ENCODE measurements at places on chromosomes 1 and 21.

DNA sequence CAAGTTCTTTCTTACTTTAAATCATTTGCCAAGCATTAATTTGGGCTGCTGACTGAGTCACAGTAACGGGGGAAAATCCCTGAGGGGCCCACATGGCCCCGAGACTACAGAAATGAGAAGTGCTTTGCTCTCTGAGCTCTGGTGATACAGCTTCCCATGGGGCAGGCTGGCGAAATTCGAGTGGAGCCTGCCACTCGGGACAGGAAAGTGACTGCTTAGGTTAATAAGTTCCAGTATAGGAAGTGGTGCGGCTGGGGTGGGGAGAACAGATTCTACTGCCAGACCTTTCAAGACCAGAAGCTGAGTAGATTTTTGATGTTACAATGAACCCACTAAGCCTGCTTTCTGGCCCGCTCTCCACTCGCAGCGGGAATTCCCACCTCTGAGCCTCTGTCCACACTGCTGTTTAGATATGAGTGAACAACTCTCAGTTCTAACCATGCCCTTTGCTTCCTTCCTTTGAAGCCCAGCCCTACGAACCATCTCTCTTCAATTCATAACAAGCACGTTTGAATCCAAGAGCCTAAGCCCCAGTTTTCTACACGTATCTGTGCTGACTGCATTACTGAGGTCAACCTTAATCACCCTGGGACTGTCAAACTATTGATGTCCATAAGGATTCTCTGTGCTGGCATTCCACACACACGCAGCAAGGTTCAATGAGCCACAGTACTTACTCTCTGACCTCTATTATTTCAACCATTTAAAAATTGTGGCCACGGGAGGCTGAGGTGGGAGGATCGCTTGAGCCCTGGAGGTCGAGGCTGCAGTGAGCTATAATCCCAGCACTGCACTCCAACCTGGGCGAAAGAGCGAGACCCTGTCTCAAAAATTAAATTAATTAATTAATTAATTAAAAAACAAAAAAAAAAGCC, 9.6 kb downstream of the ZBTB17 start:
- DNase-seq, result peak; percentile 61

GRCh38 chr1:159092036-159092760, 15.6 kb upstream of the AIM2 start:
- DNase-seq, result no peak

DNA sequence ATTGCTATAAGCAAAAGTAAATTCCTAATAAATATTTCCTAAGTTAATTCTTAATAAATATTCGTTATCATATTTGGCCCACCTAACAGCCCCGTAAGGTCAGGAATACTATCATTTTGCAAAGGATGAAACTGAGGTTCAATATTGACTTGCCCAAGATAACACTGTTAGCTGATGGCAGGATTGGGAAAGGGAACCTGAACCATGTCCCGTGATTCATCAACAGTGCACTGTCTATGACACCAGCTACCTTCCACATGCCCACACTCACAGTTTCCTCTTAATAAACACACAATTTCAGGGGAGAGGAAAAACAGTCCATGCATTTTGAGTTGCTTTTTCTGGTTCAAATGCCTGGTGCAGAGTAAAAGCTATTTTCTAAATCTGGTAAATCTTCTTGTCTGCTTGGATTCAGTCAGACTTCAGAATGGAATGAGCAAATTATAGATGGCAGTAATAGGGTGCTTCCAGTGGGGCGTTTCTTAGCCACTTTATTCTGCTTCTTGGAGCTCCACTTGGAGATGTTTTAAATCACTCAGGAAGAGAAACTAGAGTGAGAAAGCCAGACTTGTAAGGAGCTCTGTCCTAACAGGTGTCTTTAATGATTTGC, 354.6 kb downstream of the PDE4B start:
- no peak for DNase-seq

- DNase-seq, result no peak
Measured at GRCh38 chr1:64679177-64679576, 65.7 kb upstream of the RAVER2 start.

DNA sequence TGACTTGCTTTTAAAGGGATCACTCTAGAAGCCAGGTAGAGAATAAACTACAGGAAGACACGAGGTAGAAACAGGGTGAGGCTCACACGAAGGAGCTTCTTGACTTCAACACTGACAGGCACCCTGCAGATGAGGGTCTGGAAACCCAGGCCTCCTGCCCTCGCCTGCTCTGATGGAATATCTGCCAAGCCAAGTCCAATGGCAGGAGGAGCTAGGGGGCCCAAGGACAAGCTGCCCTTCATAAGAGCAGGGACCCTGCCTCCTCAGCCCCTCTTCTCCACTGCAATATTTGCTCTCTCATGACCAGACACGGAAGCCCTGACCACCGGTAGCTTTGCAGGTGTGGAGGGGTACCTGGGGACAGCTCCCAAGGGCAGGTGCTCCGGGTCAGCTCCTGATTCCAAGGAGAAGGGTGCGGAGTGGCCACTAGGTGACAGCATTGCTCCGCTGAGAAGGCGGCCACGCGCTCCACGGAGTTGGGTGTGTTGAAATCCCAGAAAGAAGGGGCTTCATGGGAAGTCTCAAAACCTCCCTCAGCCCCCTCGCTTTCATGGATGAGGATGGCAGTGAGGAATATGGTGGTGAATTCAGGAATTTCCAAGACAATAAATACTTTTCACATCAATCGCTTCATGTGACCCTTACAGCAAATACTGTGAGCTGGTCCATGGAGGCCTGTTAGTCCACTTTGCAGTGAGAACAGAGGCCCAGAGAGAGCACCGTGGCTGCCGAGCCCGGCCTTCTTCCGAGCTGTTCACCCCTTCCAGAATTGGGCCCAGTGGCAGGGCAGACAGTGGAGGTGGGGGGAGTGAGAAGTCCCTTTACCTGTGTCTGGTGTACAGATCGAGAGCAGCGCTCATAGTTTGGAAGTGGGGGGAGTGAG, 33.2 kb upstream of the PAX7 start:
- peak; percentile 13 for DNase-seq

GRCh38 chr1:55051621-55052020, 12.3 kb downstream of the PCSK9 start:
- no peak for DNase-seq

DNA sequence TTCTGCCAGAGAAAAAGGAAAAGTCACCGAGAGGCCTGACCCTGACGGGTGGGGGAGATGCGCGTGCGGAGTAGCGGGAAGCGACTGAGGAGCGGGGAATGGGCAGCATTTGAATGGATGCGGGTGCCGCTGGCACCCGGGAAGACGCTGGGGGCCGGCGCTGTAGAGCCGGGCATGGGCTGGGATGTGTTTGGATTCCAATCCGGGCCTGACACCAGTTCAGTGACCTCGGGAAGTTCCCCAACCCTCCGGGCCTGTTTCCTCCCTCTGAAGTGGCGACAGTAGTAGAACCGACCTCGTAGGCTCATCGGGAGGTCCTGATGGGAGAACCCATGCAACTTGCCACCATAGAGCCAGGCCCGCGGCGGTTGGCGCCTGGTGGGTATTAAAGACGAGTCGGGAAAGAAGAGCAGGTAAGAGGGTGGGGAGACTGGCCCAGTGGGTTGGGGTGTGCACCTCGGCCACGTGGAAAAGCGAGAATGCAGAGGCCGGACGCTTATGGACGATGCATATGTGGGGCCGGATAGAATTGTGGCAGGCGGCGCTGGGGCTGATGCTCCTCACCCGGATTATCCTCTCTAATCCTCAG, 642 bp upstream of the SLC16A1 start:
- DNase-seq, result peak; percentile 32

DNA sequence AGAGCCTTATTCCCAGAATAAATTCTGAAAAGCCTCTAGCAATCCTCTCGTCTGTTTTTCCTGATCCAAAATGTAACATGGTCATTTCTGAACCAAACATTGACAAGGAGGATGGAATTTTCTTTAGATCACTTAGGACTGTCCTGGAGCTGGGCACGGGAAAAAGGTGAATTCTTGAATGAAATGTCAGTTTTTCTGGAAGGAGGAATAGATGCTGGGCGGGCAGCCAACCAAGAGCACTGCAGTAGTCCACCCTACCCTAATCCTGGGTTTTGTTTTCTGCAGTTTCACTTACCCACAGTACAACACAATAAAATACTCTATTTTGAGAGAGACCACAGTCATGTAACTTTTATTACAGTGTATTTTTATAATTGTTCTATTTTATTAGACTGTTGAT, 20.9 kb downstream of the RIT1 start:
- DNase-seq, result no peak

Measured in stimulated activated CD4-positive, alpha-beta T cell treated with anti-CD3 and anti-CD28 coated beads, TNF-alpha, amount 100 ng/mL, for 1 hour (primary cell).